NCI-H2081 treated with DMSO at 0.1 percent for 48 hours (cell line): ENCODE measurements at places on chromosomes 6 and 20.

GRCh38 chr6:41519745-41520699, 26.2 kb upstream of the FOXP4 start:
- DNase-seq, result no peak

DNA sequence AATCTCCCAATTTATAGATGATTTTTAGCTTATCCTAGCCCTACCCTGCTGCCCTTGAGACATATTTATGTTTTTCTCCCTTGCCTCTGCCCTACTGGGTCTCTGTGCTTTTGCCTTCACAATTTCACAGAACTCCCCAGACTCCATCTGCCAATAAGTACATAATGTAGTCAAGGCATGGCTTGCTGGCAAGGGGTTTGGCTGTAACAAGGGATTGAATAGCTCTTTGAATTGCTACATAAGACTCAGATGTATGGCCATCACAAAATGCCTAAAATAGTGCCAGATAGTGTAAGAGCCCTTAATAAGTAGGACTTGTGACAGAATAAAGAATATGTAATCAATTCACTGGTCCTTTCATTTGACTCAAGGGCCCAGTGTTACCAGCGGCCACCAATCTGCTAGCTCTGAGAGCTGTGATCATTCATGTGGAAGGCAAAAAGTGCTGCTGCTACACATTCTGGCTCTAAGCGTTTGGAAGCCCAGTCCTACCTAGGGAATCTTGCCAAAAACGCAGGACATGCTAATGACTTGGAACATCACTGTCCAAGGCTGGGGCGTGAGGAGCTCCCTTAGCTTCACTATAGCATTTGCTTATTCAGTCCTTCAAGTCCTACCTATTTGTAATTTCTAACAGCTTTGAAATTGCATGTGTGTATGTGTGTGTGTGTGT, 20.5 kb downstream of the CLVS2 start:
- no peak for DNase-seq

- no peak for DNase-seq
Observed at GRCh38 chr20:57092900-57093530, 173.4 kb downstream of the BMP7 start.

DNA sequence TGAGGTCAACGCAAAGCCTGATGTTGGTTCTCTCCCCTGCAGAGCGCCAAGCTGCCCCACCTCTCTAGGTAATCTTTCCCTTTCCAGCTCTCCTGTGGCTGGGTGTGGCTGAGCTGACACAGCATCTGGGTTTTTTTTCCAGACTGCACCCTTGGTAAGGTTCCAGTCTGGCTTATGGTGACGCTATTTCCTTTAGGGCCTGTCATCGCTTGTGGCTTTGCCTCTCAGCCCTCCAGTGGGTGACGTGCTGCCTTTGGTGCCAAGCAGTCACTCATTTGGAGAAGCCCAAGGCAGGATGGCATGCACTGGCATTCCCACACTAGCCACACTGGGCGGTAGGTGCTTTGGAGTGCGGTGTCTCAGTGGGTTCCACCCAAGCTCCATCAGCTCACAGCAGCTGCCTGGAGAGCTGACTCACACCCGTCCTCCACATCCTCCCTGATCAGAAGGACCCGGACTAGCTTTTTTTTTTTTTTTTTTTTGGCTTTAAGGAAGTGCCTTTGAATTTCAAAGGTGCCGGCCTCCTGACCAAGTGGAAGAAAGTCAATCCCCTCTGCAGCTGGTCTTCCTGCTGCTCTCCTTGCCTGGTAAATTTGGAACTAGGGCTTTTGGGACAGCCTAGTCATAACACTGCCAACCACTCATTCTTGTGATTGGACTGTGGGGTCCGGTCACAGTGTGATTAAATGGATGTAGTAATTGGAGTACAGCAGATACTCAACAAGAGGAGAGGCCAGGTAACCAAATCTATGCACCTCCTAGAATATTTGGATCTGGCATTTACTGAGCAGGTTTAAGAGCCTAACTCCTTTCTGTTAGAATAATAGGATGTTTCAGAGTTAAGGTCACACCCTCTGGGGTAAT, 153.6 kb downstream of the CD83 start:
- no peak for DNase-seq

DNA sequence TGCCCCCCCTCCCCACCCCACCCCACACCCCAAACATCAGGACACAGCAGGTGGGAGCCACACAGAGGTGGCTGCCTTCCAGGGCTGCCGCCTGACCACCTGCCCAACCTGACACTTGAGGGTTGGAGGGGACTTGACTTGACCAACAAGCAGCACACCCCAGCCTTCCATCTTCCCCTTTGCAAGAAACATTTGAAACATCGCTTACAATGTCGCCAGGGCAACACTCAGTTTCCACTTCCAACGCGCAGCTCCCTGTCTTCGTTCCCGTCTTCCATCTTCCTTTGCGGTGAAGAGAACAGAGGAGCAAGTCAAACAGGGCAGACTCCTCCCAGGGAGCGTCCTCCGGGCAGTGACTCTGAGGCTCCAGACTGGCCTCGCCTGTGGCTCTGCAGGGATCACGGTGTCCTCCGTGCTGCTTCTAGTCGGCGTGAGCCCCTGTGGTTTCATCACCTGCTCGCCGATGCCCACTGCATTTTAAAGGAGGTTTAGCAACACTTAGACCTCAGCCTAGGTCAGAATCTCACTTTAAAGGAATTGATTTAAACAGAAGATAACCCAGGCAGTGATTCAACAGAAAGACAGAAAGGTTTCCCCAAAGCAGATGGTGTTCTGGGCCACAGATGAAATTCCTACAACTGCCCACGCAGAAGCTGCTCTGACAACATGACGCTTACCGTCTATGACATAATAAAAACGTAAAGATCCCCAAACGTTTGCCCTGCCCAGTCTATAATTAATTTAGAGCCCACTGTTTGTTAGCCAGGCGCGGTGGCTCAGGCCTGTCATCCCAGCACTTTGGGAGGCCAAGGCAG, 130.8 kb downstream of the TAF4 start:
- no peak for DNase-seq

DNA sequence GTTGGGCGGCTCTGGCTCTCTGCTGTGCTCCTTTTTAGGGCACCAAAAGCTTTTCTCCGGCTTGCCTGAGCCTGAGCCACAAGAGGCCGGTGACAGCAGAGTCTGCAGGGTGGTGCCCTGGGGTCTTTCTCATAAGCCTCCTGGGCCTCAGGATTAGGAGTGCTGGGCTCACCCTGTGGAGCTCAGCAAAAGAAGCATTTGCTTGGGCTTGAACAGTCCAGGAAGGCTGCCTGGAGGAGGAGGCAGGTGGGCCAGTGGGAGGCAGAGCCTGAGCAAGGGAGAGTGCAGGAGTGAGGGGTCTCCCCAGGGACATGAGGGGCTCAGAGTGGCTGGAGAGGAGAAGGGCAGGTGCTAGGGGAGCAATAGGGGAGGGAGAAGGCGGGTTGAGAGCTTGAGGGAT, 32.9 kb upstream of the MRGBP start:
- no peak for DNase-seq

GRCh38 chr20:60211618-60212463, 253.6 kb downstream of the CDH26 start:
- no peak for DNase-seq

DNA sequence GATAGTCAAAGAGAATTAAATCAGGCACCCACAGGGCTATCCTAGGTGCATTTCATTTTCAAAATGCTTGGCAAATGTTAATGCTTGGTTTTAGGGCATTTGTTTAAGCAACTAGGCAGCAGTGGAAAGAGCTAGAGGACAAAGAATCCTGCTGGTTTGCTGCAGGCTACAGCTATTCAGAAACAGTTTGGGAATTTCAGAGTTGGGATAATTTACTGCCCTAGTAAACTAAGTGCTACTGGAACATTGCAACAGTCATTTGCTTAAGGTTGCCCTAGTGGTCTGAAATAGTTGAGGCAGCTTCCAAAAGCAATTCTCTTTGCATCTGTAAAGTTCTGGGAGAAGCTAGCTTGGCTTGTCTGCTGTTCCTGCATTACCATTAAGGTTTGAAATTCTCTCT, 312.7 kb downstream of the LAMA2 start:
- no peak for DNase-seq

DNA sequence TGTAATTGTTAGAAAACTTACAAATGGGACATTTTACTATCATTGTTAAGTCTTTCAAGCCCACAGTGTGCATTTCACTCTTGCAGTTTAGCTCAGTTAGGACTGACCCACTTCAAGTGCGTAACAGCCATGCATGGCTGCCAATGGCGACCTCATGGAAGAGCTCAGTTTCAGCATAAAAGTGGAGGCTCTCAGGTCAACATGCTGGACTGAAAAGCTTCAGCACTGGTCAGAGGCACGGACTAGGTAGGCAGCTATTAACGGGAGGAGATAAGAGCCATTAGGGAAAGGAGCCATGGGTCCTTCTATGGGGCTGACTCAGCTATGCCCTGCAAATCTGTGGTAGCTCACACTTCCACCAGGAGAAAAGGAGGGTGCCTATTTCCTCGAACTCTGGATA, 101.8 kb downstream of the TTLL2 start:
- DNase-seq, result no peak

- no peak for DNase-seq
Observed at GRCh38 chr6:16533721-16534136, 227.5 kb downstream of the ATXN1 start.

- DNase-seq, result no peak
Observed at GRCh38 chr20:49877386-49877921, 37.9 kb downstream of the SPATA2 start.

DNA sequence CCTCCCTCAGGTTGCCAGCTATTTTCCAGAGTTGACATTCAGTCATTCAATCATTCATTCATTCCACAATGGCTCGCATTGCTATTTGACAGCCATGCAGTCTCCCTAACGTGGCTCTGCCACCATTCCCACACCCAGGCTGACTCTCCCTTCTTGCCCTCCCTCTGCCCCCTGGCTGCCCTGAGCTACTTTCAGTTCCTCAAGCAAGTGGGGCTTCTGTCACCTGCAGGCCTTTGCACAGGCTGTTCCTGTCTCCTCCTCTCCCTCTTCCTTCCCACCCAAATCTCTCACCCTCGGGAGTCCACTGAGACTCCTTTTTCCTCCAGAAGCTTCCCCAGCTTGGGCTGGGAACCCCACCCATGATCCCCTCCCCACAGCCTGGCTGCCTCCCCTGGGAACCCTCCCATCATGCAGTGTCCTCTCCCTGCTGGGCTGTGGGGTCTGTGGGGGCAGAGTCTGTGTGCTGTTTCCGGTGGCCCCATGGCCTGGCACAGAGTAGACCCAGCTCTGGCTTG, 2.6 kb downstream of the PACSIN1 start:
- no peak for DNase-seq

GRCh38 chr20:49344975-49345374, 67.1 kb upstream of the ZNFX1 start:
- no peak for DNase-seq

GRCh38 chr6:150929416-150929815, 63.9 kb downstream of the MTHFD1L start:
- no peak for DNase-seq

- DNase-seq, result no peak
Observed at GRCh38 chr6:16782278-16782677, 21.0 kb upstream of the ATXN1 start.

- no peak for DNase-seq
Observed at GRCh38 chr20:37179683-37180524, 556 bp upstream of the MROH8 start.

- DNase-seq, result no peak
Observed at GRCh38 chr6:36128073-36128472, 2.2 kb upstream of the MAPK13 start.

DNA sequence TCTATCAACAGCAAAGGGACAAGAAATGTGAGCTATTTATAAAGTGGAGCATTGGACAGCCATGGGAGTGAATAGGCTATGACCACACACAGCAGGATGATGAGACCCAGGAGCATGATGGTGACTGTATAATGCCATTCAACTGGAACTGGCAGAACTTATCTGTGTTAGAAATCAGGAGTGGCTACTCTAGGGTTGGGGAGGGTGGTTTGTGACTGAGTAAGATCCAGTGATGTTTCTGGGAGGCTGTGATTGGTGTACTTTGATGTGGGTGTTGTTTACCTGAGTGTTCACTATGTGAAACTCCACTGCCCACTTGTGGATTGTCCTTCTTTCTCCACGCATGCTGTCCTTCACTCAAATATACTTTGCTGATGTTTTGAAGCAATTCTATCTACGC, 11.5 kb upstream of the HLA-B start:
- DNase-seq, result no peak

DNA sequence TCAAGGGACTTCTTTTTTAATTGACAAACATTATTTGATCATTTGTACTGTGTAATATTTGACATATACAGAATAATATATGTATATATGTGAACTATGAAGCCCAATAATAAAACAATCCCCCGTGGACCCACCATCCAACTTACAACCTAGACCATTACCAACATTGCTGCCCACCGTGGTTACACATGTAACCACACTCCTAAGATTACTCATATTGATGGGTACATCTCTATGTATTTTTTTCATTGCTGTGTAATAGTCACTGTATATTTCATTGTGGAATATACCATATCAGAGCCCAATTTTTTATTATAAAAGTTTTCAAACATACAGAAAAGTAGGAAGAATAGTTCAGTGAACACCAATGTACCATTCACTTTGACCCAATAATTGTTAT, 94.3 kb downstream of the RTN4IP1 start:
- no peak for DNase-seq

GRCh38 chr6:139474145-139475108, 100.0 kb upstream of the CITED2 start:
- no peak for DNase-seq

DNA sequence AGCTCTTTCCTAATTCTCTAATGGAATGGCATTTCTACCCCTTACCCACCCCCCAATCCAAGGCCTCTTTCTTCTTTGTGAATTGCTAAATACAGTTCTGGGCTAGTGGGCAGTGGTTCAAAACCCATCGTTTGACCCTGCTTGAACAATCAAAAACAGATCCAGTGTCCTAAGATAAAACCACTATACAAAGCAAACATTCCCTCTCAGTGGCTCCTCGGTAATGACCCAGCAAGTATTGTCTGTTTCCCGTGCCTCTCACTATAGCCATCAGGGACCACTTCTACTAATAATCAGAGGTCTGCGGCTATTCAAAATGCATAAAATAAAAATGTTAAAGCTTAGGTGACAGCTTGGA, 143.5 kb upstream of the AKAP12 start:
- DNase-seq, result no peak

GRCh38 chr6:19525673-19526072, 311.5 kb upstream of the ID4 start:
- no peak for DNase-seq
